ENCODE measurements at places on chromosomes 5 and 9. TPM values are rescaled to one million over a fixed set of nuclear protein-coding genes. Genes with fewer than 3 reads are reported as not detected.
A peak's percentile ranks its signal among the peaks of the same experiment; 100 is the strongest.

DNA sequence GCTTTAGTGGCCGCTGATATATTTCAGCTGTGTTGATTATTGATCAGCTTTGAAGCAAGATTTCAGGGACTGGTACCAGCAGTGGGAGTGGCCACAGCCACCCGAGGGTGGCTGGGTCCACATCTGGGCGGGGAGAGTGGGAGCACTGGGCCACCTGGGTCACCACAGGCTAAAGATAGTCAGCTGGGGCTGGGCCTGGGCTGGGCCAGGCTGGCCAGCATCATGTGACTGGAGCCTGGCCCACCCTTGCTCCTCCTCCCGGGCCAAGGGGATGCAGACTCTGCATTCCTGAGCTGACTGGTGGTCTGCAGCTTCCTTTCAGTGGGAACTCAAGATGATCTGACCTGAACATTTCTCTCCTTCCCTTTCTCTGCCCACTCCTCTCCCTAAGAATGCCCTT lies 27.1 kb downstream of the LARP1 start:
- DNase-seq: no peak

- DNase-seq: no peak
These were observed 2.2 kb downstream of the INPP5E start for GRCh38 chr9:136437430-136437829.

- DNase-seq: no peak
These were observed 1.7 kb downstream of the DUSP1 start for GRCh38 chr5:172769342-172769615.

DNA sequence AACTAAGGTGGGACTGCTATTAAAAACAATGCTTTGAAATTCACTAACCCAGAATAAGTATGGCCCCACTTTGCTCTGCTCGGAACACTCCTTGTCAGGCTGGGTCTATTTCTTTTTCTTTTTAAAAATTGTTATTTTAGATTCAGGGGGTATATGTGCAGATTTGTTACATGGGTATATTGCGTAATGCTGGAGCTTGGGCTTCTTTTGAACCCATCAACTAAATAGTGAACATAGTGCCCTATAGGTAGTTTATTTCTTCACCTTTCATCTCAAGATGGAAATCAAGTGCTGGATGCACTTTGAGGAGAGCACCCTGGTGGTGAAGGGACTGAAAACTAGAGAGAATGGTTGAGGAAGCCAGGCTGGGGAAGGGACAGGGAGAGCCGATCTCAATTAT lies 51.0 kb downstream of the GLRA1 start:
- DNase-seq: no peak

GRCh38 chr5:41087461-41087860 lies 16.3 kb upstream of the MROH2B start:
- DNase-seq: no peak

GRCh38 chr5:111967463-111967862 lies 210.5 kb upstream of the NREP start:
- DNase-seq: no peak

DNA sequence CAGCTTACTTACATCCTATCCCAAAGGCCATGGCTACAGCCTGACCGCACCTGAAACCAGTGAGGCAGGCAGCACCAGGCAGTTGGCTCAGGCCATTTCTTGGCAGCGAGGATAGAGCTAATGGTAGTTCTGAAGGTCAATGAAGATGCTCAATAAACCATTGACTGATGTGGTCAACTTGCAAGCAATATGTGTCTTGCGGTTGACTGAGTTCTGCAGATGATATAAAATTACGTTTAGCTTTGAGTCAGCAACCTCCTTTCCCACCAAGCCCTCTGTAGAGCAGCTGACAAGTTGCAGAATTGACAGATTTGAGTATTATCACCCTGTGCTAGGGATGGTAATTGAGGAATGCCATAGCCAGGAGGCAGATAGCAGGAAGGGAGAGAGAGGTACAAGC lies 189.0 kb upstream of the PUM3 start:
- DNase-seq: no peak

GRCh38 chr9:38680837-38681445 lies 39.0 kb downstream of the FAM240B start:
- DNase-seq: no peak

GRCh38 chr5:58404734-58405133 lies 55.2 kb downstream of the PLK2 start:
- no peak for DNase-seq

- DNase-seq: no peak
These were observed 15.4 kb downstream of the FAM81B start for GRCh38 chr5:95406426-95407090.

GRCh38 chr5:2917524-2917923 lies 166.0 kb upstream of the IRX2 start:
- DNase-seq: no peak

DNA sequence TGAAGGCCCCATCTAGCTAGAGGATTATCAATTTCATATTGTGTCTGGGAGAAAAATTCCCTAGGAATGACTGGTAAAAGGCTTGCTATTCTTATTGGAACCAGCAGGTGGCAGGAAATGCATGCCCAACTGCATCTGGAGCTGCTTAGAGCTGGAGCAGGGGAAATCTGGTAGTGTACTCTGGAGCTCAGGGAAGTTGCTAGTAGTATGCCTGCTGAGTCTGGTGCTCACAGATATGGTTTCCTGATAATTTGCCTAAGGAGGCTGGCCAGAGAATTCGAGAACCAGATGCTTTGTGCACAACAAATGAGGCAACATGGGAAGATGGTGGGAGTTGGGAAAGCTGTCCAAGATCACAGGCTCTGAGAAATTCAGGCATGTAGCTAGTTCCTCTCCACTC lies 53.7 kb downstream of the G3BP1 start:
- DNase-seq: peak; percentile 56

- DNase-seq: no peak
These were observed 16.2 kb downstream of the SLC6A3 start for GRCh38 chr5:1429066-1429465.

DNA sequence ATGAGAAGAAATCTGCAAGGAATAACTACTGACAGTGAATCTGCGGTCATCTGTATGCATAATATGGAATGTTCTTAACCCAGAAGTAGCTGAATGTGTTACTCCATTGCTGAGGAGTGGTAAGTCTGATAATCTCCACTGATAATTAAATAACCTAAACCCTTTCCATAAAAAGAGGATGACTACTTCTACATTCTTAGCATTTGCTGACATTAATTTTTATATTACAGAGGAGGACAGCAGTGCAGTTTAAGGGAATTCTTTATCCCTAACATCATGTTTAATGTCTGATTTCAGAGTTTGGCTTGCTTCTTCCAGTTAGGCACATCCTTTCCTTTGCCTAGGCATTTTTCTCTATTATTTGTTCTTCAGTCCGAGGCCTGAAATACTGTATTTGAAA lies 52.2 kb downstream of the CDC42SE2 start:
- DNase-seq: no peak

DNA sequence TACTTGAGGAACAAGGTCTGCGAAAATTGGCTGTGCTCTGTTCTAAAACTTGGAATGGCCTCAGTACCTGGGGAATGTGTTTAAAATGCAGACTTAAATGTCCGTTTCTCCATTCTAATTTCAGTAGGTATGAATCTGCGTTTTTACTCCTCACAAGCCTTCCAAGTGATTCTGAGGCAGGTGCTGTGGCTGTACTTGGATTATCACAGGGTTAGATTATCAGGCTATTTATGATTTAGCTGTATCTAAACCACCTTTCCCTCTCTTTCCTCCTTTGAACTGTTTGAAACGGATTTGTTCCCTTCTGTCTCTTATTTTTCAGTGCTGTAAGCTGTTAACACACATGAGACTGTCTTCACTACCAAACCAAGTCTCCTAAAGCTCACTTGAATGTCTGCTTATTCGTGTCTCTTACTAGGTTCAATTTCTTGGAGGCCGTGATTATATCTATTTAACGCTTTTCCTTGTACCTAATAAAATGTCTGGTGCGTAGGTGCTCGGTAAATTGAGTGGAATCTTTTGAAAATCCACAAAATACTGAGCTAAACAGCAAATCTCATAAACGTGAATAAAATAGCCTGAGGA lies 714 bp upstream of the CETN3 start:
- DNase-seq: no peak

DNA sequence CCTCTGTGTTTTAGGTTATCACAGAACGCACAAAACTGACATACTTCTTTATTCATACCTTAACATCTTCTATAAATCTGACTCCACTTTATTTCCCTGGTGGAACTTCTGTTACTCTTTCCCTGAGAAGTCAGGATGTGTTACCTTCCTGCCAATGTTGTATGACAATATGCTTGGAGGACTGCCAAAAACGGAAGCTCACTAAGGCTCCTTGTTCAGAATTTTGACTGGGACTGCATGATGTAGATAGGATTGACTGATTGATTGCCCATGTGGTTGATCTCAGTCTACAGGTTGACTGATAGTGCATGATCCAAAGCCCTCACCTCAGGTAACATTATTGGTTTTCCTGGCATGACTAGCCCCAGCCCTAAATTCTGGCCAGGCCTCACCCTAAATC lies 319.4 kb downstream of the TLR4 start:
- no peak for DNase-seq

DNA sequence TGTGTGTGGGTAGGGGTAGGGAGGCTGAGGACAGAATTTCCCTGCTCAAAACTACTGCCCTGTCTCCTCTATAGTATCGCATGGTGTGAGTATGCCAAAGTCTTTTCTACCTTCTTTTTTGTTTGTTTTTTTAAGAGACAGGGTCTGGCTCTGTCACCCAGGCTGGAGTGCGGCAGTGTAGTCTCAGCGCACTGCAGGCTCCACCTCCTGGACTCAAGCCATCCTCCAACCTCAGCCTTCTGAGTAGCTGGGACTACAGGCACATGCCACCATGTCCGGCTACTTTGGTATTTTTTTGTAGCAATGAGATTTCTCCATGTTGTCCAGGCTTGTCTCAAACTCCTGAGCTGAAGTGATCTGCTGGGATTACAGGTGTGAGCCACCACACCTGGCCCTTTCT lies 2.5 kb downstream of the SRP19 start:
- no peak for DNase-seq

- DNase-seq: no peak
These were observed 30.9 kb downstream of the EPB41L4B start for GRCh38 chr9:109289931-109290330.

DNA sequence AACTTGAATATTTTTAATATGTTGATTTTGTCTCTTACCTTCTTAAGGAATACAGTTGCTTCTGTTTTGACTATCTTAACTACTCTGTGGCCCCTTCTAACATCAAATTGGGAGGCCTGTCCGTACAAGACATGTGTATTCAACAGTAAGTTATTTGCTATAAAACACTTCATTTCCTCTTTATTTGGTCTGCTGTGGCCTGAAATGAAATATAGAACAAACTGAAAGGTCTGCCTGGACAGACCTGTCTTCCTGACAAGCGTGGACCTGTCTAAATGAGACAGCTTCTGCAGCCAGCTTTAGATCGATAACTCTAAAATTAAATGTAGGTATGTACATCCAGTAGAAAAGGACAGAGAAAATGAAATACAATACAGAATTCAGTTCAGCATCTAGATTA lies 2.2 kb upstream of the LPAR1 start:
- no peak for DNase-seq

GRCh38 chr5:160547061-160547460 lies 125.4 kb downstream of the PTTG1 start:
- DNase-seq: no peak

DNA sequence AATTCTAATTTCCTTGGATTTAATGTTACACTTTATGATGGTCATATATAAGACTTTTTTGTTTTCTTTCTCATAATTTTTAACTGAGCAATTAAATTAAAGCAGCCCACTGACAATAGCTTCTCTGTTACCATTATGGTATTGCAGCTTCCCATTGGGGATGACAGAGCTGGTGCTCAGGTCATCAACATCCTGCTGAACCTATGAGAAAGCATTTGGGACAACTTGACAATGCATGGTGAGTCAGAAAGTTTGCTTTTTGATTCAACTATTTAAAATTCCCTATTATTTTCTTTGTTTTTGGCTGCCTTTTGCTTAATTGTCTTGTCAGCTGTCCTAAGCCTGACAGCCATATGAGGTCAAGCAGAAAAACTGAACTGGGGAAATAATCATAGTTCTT lies 487.4 kb upstream of the RIOK2 start:
- no peak for DNase-seq

DNA sequence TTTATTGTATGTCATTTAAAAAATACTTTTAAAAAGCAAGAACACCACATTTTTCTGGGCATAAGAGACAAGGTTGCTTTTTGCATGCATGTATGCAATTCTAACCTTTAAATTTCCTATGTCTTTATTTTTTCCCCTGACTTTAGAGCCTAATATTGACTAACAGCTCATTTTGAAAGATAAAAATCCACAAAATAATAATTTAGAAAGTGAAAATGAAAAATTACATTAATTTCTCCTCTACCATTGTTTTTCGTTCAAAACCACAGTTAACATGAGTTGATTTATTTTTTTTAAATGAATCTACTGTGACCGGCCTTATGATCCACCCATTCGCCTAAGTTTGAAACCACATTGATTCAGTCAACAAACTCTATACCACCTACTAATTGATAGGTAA lies 137.5 kb upstream of the CDKN2B start:
- DNase-seq: no peak

- no peak for DNase-seq
These were observed 2.8 kb upstream of the HEMGN start for GRCh38 chr9:97940741-97941140.

DNA sequence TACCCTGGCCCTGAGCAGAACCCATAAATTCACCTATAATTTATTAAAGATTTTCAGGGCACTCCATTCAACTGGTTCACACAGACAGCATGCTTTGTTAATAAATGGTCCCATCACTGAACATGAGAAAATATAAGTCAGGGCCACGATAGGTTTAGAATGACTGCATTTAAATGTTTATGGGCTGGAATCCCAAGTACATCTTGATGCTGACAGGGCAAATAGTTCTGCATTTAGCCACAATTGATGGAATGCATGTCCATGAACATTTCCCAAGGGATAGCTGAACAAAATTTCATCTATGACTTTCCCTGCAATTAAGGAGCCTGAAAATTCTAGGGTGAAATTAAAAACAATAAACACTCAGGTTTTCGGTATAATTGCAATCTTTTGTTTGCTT lies 124.5 kb downstream of the CAAP1 start:
- no peak for DNase-seq

- DNase-seq: no peak
These were observed 285.2 kb downstream of the EBF1 start for GRCh38 chr5:158814521-158814920.

GRCh38 chr9:137807721-137808703 lies 69.6 kb upstream of the CACNA1B start:
- no peak for DNase-seq

- peak; percentile 48 for DNase-seq
These were observed at the start of gene RANBP17 for GRCh38 chr5:170861917-170862766. TSS of gene RANBP17 (plus strand) at chr5:170862018.

GRCh38 chr5:150131978-150132694 lies 23.5 kb downstream of the PDGFRB start:
- DNase-seq: no peak

- no peak for DNase-seq
These were observed 134.2 kb downstream of the ADAMTS2 start for GRCh38 chr5:179211068-179211467.

- DNase-seq: no peak
These were observed 158.1 kb upstream of the TARS1 start for GRCh38 chr5:33282696-33283095.

WASHC1 gene
- 26.1 TPM for total RNA-seq

SLC34A3 gene
- total RNA-seq: 0.27 TPM

INSL6 gene
- total RNA-seq: not detected

SLCO6A1 gene
- total RNA-seq: 2.0 TPM

PPP3R2 gene
- not detected for total RNA-seq

PRRC1 gene
- total RNA-seq: 87.1 TPM

SEPTIN8 gene
- total RNA-seq: 60.4 TPM

OR1N2 gene
- not detected for total RNA-seq

DMGDH gene
- 0.84 TPM for total RNA-seq

REEP2 gene
- 20.0 TPM for total RNA-seq
